Tibial artery (tissue), 4 donors: ENCODE measurements at places on chromosomes 2 and 18.

DNA sequence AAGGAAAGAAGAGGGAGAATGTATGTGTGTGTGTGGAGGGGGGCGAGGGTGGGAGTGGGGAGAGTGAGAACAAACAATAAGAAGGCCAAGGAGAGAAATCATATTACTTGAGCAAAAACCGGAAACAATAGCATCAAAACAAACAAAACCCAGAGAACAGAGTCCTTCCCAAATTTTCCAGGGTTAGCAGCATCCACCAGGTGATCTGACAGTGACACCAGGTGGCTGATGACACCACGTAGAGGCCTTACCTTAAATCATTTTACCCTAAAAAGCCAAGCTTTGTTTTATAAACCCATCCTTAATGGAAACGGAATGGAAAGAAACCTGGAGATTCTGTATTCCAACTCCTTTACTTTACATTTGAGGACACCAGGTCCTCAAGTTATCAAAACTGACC, 42.9 kb downstream of the CDCA7 start:
- DNase-seq, result no peak

GRCh38 chr2:43707255-43708015, 31.2 kb upstream of the C1GALT1C1L start:
- DNase-seq, result peak; percentile 77

DNA sequence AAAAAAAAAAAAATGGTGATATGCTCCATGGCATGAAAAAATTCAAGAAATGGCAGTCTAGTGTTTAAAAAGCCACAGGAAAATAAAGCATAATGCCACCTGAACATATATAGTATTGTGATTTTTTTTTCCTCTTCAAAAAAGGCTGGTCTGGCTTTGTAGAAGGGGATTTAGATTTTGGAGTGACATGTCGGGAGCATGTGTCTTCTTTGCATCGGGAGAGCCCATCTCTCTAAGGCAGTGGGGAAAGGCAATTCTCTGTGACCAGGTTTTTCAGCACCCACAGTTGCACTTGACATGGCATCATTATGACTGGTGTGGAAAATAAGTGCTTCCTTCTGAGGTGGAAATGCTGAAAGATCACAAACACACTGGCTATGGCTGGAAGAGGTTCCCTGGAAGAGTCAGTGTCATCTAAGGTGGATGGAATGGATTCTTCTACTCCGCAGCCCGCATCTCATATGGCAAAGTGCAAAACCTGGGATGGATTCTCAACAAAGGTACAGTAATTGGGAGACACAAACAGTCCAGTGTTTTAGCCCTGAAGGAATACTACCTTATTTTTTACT, 172.5 kb downstream of the AGAP1 start:
- DNase-seq, result no peak

DNA sequence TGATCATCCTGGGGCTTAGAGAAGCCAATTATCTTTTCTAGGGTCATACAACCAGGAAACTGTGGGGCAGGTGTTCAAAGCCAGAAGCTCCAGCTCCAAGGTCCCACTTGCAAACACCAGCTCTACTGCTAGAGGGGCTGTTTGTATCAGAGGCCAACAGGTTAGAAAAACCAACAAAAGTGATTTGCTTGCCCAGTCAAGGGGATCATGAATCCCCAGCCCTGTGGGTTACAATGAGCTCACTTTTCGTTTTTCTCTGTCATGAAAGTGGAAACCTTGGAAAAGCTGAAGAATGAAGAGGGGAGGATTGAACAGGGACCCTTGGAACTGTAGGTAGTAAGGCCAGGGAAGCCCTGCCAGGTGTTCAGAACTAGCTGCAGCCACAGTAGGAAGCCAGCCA, 119.2 kb downstream of the SPP2 start:
- DNase-seq, result no peak

- DNase-seq, result no peak
Measured at GRCh38 chr2:127508023-127508630, 18.2 kb downstream of the IWS1 start.

DNA sequence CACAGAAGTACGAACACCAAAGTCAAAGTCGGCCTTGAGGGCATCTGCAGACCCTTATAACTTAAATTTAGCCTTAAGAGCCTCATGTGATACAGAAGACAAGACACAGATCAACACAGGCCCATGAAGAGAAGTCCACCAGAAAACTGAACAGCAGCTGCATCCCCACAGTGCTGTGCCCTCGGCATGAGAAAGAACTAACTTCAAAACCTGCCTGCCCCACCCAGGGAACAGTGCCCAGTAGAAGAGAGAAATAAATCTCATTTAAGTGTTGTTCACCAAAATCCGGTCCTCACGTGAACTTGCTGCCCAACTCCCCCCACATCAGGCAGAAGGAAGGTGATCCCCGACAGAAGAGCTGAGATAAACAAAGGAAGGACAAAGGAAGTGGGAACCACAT, 73.7 kb downstream of the PXDN start:
- DNase-seq, result no peak

DNA sequence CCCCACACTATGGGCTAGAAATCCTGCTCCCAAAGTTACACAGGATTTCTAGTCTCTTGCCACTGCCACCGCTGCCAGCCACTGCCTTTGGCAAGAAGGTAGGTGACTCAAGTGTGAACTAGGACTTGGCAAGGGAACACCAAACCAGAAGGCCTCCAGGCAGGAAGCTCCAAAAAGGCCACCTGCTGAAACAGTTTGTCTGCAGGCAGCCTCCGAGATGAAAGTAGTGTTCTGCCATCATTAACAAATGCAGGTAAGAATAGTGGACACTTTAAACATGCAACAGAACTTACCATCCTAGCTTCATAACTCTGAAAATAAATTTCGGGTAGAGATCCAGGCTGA, 3.9 kb downstream of the ANKRD44 start:
- DNase-seq, result peak; percentile 88

- DNase-seq, result no peak
Measured at GRCh38 chr2:55957142-55957541, 33.6 kb upstream of the EFEMP1 start.

DNA sequence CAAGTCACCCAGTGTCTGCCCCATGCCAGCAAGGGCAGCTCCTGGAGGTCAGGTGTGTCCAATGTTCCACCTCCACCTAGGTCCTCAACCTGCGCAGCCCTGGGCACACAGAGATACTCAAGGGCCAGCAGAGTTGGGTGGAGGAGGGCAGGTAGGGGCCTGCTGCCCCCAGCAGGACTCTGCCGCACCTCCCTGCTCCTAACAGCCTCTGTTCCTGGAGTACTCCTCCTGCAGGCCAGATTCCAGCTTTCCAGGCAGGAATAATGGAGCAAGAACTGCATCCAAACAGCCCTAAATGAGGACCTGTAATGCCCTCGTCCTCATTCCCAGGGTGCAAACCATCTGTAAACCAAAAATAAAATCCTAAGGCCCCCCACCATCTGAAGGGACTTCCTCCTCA, 44.4 kb upstream of the ACAA2 start:
- no peak for DNase-seq

DNA sequence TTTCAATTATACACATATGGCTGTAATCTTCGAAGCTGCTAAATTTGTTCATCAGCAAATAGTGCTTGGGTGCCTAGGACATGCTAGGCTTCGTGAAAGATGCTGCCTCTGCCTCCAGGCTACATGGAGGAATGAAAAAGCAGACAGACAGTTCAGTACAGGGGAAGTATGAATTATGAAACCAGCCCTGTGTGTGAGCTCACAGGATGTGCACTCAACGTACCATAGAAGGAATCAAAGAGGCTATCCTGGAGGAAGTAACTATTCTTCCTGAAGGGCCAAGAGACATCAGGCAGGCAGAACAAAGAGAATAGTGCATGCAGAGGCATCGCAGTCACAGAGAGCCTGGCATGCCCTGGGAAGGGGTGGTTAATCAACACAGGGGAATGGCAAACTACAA, 61.4 kb downstream of the DYM start:
- DNase-seq, result no peak

- no peak for DNase-seq
Measured at GRCh38 chr18:67600181-67601180, 84.0 kb upstream of the DSEL start.

DNA sequence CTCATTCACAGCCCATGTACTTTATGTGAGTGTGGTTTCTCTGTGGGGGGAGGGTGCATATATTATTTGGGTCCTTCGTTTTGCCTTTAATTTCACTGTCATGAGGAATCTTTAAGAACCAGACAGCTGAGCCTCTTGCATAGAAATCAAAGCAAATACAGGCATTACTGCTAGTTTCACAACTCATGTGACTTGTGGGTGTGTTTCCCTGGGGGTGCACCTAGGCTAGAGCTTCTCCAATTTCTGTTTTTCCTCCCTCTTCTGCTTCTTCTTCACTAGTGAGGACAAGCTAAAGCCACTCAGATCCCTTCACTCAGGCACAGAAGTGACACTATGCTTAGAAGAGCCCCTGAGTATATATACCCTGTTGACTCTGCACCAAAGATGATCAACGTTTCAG, 131.4 kb downstream of the ACOXL start:
- DNase-seq, result no peak

GRCh38 chr18:2964361-2965010, 48.5 kb downstream of the LPIN2 start:
- no peak for DNase-seq

- peak; percentile 75 for DNase-seq
Measured at GRCh38 chr18:37393945-37394609, 171.5 kb downstream of the CELF4 start.
